ENCODE measurements at places on chromosomes 12 and 14.

DNA sequence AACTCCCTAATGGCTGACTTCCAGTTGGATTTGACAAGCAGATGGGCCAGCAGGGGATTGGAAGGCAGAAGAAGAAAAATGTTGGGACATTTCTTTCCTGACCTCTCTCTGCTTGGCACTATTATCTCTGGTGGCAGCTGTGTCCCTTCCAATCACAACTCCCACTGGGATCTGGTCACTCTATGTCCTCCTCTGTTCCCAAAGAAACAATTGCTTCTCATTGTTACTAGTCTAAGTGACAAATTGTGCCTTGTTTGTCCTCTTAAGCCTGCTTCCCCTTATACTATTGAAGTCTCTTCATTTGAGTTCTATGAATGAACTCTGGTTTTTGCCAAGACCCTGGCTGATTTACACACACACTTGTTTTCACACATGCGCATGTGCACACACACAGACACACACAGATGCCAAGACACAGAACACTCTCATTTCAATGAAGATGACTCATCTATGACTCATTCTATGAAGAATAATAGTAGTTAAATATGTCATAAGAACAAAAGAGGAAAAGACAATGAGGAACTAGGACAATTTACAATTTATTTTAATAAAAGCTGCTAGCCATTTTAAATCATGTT, 83.0 kb upstream of the FAR2 start:
- peak; percentile 71 for DNase-seq

DNA sequence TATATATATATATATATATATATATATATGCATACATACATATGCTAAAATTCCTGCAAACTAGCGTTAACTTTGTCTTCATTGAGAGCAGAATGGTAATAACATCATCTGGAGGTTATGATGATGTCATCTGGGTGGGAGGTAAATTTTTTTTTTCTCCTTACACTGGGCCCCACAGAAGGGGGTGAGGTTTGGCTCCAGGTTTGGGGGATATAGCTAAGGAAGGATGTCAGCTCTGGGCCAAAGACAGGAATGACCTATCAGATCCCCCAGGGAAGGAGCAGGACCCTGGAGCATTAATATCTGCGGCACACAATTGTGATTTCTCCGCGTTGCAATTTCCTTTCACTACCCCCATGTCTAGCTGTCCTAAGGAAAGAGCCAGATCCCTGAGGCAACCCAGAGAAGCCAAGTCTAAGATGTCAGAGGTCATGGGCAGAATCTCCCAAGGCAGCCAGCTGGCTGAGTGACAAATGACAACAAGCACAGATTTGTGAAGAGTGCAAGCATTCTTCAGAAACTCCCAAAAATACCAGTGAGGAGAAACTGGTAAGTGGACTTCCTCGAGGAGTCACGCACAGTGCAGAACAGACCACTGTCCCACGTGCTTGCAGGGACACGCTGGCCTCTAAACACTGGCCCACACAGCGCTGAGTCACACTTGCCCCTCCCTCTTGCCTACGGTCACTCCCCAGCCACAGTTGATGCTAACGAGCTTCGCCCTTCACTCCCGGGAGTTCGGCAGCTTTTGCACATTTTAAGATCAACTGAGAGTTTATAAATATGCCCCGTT, 9.9 kb downstream of the UBC start:
- peak; percentile 78 for DNase-seq

- DNase-seq = no peak
Observed at GRCh38 chr14:75661499-75661814, 411 bp downstream of the TTLL5 start.

GRCh38 chr12:86774841-86775388, 518.7 kb upstream of the MGAT4C start:
- no peak for DNase-seq

GRCh38 chr14:105378199-105378598, 20.1 kb upstream of the TEX22 start:
- DNase-seq = no peak

- DNase-seq = no peak
Observed at GRCh38 chr12:120092551-120093335, 23.8 kb downstream of the RAB35 start.
